ENCODE measurements at places on chromosomes 5 and 9.

DNA sequence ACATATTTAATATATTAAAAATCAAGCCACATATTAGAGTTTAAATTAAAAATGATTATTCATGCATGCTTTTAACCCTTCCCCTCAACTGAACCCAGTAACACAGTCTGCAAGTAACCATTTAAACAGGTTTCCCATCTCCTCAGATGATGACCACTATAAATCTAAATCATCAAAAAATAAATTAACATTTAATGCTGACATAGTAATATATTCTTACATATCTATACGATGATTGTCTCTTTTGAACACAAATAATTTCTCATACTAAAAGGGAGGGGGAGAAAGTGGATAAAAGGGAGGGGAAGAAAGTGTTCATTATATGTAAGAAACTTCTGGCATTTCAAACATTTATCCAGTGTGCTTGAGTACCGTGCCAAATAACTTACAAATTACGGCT, 701.6 kb downstream of the MTRR start:
- no peak for DNase-seq

- DNase-seq = peak; percentile 70
These were observed 1.1 kb downstream of the ZNF367 start for GRCh38 chr9:96417051-96417586.

GRCh38 chr9:77927265-77927664, 104.3 kb downstream of the GNAQ start:
- no peak for DNase-seq

GRCh38 chr9:124132671-124133147, 121.1 kb downstream of the LHX2 start:
- DNase-seq = no peak

- no peak for DNase-seq
These were observed 730 bp downstream of the ZMYND19 start for GRCh38 chr9:137589441-137590122.

GRCh38 chr9:93224591-93224990, 40.7 kb downstream of the WNK2 start:
- peak; percentile 84 for DNase-seq

GRCh38 chr5:69367697-69368279, 1.5 kb downstream of the AK6 start:
- no peak for DNase-seq

- no peak for DNase-seq
These were observed 34.7 kb downstream of the PPIC start for GRCh38 chr5:123001808-123002207.

DNA sequence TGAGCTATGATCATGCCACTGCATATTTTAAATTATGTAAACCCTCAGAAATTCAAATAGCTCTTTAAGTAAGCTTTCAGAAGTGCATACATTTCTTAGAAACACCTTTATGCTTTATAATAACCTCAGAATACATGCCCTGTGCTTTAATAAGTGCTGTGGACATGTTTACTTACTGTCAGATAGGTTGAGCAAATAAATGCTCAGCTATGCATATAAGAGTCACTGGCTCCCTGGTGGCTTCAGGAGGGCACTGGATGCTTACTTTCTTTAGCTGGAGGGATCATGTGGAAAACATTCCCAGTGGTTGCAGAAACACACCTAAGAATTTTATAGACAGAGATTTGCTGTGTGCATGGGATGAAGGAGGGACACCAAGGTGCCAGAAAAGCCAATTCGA, 74.4 kb downstream of the PDE6A start:
- DNase-seq = no peak

DNA sequence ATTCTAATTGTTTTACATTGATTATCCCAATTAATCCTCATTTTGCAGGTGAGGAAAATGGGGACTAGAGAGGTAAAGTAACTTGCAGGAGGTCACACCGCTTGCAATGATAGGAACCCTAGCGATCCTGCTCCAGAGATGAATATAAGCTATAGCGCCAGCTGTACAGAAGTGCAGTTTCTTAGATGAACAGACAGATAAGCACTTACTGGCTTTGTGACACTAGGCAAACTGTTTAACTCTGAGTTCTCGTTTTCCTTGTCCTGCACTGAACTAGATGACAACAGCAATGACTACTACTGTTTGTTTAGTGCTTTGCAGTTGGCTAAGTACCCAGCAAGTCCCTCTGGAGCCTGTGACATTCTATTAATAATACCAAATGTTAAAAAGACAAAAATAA, 11.1 kb downstream of the LHX6 start:
- DNase-seq = no peak

DNA sequence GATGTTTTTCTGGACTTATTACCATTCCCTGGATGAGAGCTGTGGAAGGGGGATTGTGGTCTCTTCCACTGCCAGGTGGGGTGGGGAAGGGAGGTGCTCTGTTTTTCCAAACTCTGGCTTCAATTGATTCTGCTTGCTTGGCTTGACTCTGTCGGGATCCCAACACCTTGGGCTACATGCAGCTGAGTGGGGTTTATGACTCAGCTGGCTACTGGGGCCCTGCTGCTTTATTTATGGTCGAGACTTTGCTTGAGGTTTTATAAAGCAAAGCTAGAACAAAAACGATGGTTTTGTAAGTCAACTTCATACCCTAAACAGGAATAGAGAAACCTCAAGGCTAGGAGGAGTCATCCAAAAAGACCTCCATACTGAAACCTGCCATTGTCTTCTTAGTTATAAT, 76.3 kb downstream of the AOPEP start:
- no peak for DNase-seq

DNA sequence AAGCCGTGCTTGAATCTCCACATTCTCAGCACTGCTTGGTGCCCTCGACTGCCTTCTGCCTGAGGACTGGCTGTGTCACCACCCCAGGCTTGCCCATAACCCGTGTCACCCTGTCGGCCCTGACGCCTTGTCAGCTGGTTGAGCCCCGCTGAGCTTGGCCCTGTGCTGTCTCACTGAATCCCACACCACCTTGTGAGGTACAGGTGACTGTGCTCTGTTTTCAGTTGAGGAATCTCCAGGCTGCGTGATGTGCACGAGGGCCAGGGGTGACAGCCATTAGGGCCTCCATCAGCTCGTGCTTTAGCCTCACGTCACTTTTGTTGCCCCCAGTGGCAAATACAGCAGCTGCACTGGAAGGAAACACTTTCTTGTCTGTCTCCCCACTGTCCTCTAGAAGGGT, 90.7 kb downstream of the CACNA1B start:
- DNase-seq = no peak

DNA sequence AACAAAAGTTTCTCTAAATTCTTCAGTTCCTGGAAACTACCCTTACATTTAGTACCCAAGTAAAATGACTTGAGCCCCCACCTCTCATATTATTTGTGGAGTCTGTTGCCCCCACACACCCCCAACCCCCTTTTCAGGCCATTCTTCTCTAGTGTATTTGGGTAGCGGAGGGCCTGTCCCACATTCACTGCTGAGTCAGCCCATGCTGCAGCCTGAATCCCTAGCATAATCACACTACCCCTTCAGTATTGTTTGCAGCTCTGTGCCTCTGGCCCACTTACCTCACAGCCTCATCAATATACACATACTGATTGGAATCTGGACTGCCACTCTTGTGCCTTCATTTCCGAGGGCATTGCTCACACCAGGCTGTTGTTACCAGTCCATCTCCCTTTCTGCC, 26.8 kb downstream of the RGS7BP start:
- no peak for DNase-seq

- DNase-seq = no peak
These were observed 109.7 kb downstream of the MSX2 start for GRCh38 chr5:174834081-174834480.

- peak; percentile 84 for DNase-seq
These were observed 72.3 kb downstream of the C9orf153 start for GRCh38 chr9:86187121-86187520.

DNA sequence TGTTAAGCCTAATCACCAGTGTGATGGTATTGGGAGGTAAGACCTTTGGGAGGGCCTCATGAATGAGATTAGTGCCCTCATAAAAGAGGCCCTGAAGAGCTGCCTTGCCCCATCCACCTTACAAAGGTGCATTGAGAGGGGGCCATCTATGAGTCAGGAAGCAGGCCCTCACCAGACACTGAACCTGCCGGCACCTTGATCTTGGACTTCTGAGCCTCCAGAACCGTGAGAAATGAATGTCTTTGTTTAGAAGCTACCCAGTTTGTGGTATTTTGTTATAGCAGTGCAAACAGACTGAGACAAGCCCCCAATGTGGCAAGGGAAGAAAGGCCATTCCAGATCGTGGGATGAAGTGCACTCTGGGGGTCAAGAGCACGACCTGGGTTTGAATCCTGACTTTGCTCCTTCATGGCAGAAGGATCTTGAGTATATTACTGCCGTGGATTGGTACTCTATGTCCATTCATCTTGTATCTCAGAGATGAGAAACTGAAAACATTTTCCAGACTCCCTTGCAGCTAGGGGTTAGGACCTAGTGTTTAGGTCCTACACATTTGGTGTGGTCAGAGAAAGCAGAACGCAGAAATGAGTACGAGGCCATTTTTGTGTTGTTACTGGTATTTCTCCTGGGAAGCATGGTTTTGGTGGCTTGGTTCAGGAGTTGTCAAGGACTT, 86.7 kb downstream of the PTCH1 start:
- DNase-seq = no peak

DNA sequence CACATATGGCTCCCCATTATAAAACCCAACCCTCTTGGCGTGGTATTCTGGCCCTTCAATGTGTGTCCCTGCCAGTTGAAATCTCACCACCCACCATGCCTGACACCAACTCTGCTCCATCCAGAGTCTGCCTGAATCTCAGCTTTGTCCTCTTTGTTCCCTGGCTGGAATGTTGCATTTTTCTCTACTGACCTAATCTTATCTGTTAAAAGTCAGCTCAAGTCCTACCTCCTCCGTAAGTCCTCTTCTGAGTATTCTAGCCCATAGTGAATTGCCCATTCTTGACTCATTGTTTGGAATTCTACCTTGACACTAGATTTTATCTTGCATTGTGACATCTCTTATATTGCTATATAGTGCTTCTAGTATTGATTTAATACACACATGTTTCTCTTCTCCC, 207.1 kb upstream of the VLDLR start:
- no peak for DNase-seq

DNA sequence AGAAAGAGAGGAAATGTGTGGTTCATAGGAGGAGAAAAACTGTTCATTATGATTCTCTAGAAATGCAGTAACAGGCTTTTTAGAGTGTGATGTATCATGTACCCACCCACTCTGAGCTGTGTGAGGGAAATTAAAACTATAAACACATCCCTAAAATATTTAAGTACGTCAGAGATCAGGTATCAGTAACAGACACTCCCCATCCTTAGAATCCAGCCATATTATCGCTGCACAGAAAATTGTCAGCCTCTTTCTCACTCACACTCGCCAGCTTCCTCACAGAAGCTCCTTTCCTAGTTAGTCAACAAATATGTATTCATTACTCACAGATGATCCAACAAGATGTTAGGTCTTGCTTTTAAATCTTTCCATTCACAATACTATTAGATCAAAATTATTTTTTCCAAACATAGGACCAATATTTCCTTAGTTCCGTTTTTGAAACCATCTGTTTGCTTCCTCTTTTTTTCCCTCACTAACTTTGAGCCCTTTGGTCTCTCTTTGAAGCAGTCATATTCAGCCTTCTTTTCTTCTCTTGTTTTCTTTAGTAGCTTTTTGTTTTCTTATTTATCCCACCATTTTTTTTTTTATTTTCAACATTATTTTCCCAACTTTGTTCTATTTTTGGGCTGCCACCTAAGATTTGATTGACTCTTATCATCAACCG, 13.6 kb upstream of the MAST4 start:
- no peak for DNase-seq

- DNase-seq = no peak
These were observed 115.4 kb downstream of the OXCT1 start for GRCh38 chr5:41754857-41755256.

DNA sequence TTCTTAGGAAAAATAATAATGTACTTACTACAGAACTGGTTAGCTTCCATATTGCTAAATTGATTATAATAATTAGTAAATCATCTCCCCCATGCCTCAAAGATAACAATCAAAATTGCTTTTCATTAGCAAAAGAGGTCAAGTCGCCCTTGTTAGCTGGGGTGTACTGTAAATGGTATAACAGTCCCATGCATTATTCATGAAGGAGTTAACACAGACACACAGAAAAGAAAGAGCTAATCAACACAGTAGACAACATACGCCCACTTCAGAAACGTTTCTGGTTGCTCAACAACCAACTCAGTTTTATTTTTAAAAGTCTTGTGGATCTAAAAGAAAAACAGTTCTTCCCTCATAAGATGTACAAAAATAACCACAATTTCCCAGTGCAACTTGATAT, 100.2 kb downstream of the MPDZ start:
- no peak for DNase-seq

- DNase-seq = no peak
These were observed 395.7 kb upstream of the ACTBL2 start for GRCh38 chr5:57878301-57878722.

DNA sequence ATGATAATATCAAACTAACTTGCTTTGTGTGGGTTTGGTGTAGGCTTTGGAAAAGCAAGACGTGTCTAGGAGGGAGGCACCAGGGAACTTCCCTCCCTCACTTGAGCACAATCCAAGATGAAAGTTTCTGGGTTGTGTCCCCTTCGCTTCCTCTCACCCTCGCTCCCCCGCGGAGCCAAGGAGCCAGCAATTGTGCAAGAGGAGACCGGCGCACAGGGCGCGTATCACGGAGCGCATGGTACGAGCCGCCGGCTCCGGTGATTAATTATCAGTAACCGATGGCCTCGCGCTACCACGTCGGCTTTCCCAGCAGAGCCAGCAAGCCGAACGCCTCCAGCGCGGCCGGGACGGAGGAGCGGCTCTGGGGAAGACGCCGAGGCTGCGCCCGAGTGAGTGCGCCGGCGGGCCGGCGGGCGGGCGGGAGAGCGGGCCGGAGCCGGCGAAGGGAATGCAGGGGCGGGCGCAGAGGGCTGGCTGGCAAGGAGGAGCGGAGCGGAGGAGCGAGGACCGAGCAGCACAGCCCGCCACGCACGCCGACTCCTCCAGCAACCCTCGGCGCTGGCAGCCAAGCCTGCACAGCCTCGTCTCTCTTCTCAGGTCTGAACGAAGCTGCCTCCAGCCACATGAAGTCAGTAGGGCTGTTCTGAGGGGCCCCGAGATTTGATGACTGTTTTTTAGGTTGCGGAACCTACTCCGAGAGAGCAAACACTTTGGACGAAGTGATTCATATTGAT, 143.6 kb downstream of the BNC2 start:
- peak; percentile 52 for DNase-seq

GRCh38 chr9:136143215-136144001, 24.7 kb upstream of the TMEM250 start:
- DNase-seq = peak; percentile 74

- no peak for DNase-seq
These were observed 126.1 kb downstream of the ESM1 start for GRCh38 chr5:54859316-54859715.

DNA sequence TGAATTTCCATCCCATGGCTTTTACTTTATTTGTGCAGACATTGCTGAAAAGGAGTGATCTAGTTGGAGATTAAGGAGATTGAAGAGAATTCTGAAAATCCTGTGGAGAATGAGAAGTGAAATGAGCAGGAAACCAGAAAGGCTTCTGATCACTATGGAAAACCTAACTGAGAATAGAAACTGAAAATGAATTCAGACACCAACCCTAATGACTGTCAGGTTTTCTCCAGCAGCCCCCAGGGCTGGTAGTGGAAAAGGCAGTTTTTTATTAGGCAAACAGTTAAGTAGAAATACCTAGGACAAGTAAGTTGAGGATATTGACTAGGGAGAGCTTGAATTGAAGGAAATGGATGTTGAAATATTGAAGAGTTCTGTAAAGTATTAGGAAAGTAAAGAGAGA, 14.7 kb upstream of the ARRDC3 start:
- DNase-seq = no peak

GRCh38 chr9:805151-805550, 36.3 kb upstream of the DMRT1 start:
- DNase-seq = no peak
